Bladder microvascular endothelial cell (primary cell): ENCODE measurements at places on chromosomes 11 and 22. TPM values are rescaled to one million over a fixed set of nuclear protein-coding genes. Genes with fewer than 3 reads are reported as not detected.

OR9I1 gene
- not detected in 2 replicates for total RNA-seq

PCF11 gene
- 22.5 and 41.3 TPM in 2 replicates for total RNA-seq

ADM2 gene
- 0.16 and 3.2 TPM in 2 replicates for total RNA-seq

EXPH5 gene
- total RNA-seq: 0.06 and 0.16 TPM in 2 replicates

BRD1 gene
- 19.3 and 38.5 TPM in 2 replicates for total RNA-seq

VSIG10L2 gene
- not detected in 2 replicates for total RNA-seq

LGR4 gene
- total RNA-seq: 0.49 and 6.0 TPM in 2 replicates
